ENCODE measurements at places on chromosomes 3 and 15.

DNA sequence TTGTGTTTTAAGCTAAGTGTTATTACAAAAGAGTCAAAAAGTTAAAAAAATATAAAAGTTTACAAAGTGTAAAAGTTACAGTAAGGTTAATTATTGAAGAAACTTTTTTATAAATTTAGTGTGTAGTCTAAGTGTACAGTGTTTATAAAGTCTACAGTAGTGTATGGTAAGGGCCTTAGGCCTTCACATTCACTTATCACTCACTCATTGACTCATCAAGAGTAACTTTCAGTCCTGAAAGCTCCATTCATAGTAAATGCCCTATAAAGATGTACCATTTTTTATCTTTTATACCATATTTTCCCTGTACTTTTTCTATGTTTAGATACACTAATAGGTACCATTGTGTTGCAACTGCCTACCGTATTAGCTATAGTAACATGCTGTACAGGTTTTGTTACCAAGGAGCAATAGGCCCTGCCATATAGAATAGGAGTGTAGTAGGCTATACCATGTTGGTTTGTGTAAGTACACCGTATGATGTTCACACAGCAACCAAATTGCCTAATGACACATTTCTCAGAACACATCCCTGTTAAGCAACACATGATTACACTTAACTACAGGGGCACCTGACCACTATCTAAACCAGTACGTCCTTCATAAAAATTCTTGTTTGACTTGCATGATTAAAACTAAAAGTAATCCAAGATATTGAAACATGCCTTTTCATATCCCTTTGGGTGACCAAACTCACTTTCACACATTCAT is 17.2 kb downstream of the RAD18 start:
- no peak for DNase-seq

GRCh38 chr3:64575211-64575844 is 112.5 kb downstream of the ADAMTS9 start:
- no peak for DNase-seq

- no peak for DNase-seq
These were observed 74.0 kb downstream of the B3GALNT1 start for GRCh38 chr3:161031134-161031533.

DNA sequence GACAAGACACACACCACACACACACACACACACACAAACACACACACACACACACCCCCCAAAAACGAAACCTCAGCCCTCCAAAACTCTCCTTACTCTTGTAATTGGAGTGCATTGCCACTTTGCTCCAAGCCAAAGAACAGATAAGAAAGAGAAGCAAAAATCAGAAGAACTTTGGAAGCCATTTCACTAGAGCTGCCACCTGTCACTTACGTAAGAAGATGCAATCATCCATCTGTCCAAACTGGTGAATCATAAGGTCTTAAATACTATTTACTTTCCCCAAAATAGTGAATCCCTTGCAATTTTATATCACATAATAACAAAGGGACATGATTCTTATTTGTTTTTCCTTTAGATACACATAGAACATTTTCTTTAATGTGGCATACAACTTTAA is 285.4 kb downstream of the ZBTB20 start:
- no peak for DNase-seq

DNA sequence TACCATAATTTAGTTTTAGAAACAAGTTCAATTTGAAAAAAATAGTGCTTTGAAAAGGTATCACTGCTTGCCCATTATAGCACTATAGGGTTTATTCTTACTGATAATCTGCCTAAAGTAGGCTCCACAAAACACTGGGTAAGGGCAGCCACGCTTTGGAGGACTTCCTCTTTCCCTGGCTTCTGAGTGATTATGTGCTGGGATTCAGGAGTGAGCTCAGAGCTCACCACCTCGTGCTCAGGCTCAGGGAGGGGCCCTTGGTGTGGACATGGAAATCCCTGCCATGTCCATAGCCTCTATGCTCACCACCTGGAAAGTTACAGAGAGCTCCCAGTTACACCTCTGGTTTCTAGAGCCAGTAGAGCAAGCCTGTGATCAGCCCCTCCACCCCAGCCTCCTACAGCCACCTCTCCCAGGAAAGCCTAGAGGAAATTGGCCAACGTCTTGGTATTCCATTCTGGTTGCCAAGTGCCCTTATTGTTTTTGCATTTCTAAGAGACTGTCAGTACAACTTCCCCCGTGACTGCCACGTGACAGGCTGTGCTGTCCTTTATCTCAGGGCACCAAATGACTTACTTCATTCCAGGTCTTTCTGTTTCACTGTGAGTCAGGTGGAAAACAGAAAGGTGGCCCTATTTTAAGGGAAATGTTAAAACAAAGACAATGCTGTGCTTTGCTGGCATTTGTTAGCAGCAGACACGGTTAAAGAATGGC is 316.0 kb downstream of the RORA start:
- no peak for DNase-seq

GRCh38 chr3:111481551-111481950 is 60.4 kb upstream of the CD96 start:
- DNase-seq: no peak
